ENCODE measurements at places on chromosomes 7 and 10.
A peak's percentile ranks its signal among the peaks of the same experiment; 100 is the strongest.

DNA sequence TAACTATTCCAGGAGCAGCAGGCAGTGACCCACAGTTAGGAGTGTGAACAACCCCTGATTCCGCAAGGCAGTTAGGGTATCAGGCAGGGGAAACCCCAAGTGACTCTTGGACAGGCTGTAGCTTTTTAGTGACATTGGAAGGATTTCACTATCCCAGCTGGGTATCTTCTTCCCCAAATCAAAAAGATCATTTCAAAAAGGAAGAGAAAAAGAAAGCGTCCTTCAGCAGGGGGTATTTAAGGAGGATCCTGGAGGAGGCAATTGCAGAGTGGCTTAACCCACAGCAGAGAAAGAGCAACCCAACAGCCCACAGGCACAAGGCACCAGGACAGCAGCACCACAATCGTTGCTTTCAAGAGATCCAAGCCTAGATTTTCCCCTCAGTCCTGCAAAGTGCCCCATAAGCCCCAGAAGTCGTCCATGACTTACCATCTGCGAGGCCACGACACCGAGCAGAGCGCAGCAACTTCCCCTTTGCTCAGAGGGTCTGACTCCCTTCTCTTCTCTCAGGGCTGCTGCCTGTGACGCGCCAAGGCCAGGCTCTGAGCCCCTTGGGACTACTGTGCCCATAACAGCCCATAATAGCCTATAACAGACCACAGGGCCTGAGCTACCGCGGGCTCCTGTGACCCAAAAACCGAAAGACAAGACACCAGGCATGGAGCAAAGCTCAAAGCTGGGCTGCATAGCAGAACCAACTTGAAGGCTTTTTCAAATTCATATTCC lies 19.8 kb downstream of the PIK3AP1 start:
- no peak for DNase-seq

DNA sequence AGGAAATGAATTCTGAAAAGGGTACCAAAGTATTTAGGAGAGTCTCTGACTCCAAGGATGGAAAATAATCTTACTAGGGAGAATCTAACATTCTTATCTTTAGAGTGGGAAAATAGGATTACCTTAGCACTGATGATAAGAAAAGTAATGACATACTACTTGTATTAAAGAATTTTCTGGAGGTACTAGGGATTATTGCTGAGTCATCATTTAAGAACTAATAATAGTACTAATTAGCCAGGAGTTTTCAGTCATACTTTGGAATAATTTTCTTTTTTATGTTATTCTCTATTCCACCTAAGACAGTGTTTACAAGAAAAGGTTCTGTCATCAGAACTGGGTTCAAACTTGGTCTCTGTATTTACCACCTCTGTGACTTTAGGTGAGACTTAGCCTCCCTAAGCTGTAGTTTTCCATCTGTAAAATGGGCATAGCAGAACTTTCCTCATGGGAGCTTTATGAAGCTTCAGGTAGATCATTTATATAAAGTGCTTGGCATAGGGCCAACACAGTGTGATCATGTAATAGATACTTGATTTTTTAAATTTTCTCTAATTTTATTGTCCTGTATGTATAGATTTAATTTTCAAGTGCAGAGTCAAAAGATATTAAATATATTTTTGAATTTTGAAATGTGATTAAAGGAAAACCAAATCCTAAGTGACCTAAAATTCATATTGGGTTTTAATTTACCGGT lies 20.4 kb downstream of the ITGB8 start:
- DNase-seq: no peak

GRCh38 chr7:119724041-119724792 lies 548.8 kb upstream of the KCND2 start:
- no peak for DNase-seq

GRCh38 chr7:127477295-127478023 lies 85.0 kb upstream of the ZNF800 start:
- no peak for DNase-seq

DNA sequence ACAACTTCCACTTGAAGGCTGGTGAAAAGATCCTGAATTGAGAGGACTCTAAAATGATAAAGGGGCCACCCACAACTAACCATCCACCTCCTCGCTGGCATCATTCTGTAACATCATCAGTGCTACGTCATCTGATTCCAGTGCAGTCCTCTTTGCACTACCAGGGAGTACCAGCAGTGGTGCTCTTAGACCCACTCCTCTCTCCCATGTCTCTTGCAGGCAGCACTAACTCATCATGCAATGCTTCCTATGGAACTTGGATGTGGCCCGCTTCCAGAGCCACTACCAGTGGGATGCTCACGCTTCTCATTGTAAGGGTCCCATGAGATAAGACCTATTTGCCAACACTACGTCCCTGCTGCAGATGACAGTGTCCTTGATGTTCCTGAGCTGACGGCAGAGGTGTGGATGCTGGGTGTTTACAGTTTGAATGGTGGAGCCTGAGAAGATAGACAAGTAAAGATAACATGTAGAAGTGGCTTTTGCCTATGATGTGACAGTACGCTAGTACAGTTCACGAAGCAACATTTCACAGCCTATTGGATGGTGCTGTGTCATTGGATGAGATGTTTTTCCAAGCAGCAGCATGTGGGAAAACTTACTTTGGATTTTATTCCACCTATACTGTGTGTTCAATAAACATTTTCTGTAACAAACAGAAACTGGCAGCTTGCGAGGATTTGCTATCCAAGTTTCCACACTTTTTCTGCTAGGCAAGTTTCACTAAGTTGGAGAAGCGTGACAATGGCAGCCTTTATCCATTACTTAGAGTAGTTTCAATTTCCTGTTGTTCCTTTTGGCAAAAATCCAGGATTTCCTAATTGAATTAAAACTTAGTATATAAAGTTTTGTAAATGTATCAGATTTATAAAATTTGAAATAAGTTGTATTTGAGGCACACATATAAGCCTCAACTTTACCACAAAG lies 35.8 kb upstream of the COBL start:
- no peak for DNase-seq

DNA sequence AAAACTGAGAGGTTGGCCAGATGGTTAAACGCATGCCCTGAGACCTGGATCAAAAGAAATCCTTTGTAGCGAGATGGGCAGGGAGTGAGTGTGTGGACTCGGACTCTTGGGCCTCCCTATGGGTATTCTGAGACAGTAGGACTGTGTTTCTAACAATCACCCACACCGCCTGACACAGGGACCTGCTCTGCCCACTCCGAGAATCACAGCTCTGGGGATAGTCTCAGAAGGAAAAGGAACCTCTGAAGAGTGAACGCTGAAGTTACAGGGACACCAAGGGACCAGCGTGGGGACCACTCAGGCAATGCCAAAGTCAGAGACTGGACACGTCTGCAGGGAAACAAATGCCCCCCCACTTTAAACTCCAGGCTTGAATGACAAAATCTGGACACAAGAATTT lies 242.1 kb upstream of the TCERG1L start:
- DNase-seq: no peak

DNA sequence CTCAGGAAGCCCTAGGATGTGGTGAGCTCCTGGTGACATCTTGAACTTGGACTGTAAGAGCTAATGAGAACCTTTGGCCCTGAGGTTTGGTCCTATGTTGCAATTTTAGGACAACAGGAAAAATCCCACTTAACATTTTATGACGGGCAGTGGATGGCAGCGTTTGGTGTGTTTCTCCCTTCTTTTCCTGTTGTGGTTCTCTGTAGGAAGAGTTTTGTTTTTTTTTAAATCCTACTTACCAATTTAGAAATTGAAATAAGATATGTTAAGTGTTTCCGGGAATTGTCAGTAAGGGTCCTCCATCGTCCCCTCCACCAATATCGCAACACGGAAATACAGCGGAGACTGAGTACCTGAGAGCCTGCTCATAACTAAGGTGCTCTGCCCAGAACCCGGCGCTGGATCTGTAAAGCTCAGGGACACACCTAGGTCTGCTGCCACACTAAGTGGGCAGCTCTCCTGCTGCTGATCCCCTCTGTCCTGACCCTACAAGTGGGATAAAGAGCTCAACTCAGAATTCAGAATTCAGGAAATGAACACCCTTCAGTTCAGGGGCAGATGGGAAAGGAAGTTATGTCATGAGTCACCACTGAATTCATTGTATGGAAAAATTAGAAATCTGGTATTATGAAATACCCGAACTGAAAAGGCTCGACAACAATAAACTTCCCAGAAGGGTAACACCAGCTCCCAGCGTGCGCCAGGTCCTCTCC lies 9.1 kb upstream of the PROSER2 start:
- peak; percentile 25 for DNase-seq

DNA sequence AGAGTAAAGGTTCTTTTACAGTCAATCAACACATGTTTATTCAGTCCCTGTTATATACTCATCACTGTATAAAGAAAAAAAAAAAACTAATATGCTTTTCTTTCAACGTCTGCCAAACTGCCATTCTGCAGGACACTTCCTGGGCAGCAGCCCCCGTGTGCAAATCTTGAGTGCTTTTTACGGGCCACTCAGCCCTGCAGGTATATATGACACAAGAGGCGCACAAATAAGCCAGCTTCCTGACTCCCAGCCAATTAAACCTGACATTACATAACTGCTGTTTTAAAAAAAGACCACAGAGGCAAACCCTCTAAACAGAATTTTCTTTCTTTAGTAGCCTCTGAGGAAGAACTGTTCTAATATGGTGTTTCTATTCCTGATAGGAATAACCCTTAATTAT lies 263.0 kb upstream of the NEBL start:
- no peak for DNase-seq

- DNase-seq: peak; percentile 67
Measured at GRCh38 chr7:93910076-93910994, 4.0 kb downstream of the GNGT1 start.

- no peak for DNase-seq
Measured at GRCh38 chr7:87216701-87217508, 2.6 kb downstream of the TMEM243 start.

- DNase-seq: no peak
Measured at GRCh38 chr10:54667136-54667535, 133.9 kb downstream of the PCDH15 start.

DNA sequence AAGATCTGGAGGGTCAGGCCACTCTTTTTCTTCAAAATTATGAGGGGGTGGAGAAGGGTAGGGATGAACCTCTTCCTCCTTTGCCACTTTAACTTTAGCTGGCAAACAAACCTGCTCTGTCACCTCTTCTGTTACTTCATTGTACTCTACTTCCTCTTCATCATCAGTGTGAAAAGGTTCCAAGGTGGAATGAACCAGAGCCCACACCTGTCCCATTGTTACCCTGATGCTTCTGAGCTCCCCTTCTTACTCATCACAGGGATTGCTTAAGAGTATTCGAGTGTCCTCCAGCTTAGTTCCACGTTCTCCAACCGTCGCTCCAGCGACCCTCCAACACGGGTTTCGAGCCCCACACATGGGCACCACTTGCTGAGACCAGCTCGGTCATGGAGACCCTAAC lies 5.2 kb downstream of the MRPS24 start:
- no peak for DNase-seq

- DNase-seq: peak; percentile 75
Measured at GRCh38 chr7:123538189-123538714, 3.9 kb upstream of the IQUB start.

- DNase-seq: no peak
Measured at GRCh38 chr10:61688551-61689308, 26.0 kb downstream of the CABCOCO1 start.

DNA sequence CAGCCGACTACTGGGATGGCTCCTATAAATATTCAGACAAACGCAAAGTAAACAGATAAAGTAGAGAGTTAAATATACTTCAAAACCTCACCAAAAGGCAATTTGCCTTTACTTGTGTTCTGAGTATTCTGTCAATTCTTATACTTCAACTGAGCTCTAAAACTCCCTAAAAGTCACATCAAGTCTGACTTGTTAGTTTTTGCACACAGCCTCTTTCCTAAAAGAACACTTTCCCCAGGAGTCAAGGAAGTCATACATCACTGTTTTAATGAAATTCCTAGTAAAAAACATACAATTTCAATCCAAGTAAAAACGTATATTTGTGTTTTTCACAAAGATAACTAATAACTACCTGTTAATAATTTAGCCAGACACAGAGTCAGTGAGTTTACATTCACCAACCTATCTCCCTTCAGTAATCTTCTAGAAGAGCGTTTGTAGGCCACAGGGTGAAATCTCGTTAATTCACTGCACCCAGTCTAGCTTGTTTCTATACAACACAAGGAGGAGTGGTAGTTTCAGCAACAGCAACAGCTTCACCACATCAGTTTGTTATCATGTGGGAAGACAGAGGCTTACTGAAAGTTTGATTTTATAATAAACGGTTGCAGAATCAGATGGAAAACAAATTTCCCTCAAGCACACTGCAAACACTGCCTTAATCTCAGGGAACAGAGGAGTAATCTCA lies 2.7 kb downstream of the COBL start:
- DNase-seq: no peak

DNA sequence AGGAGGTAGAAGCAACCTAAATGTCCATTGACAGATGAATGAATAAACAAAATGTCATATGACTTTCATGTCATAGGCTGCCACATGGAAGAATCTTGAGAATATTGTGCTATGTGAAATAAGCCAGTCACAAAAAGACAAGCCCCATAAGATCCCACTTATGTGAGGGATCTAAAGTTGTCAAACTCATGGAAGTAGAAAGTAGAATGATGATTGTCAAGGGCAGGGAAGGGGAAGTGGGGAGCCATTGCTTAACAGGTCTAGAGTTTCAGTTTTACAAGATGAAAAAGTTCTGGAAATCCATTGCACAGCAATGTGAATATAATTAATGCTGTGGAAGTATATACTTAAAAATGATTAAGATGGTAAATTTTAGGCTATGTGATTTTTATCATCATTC lies 229.3 kb upstream of the KMT2E start:
- no peak for DNase-seq

GRCh38 chr7:139124084-139124914 lies 14.8 kb upstream of the ZC3HAV1 start:
- DNase-seq: no peak

- DNase-seq: no peak
Measured at GRCh38 chr7:136259074-136259473, 281.9 kb upstream of the MTPN start.

- DNase-seq: no peak
Measured at GRCh38 chr10:64156166-64156565, 635.0 kb downstream of the REEP3 start.

DNA sequence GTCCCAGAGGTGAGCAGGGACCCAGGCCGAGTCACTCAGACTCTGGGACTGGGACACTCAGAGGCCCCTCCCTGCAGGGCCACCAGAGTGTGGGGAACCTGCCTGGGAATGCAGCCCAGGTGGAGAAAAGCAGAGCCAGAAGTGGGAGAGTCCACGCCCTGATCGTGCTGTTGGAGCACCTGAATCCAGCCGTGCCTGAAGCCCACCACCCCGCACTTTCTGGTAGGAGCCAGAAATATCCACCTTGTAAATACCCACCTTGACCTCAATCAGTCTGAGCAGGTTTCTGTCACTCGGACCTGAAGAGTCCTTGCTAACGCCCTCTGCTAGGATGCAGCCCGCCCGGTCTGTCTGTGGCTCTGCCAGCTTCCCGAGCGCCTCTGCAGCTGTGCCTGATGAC lies 86.7 kb downstream of the PDGFA start:
- DNase-seq: no peak

Measured in EL (cell line).